Omental fat pad (tissue), 4 donors: ENCODE measurements at places on chromosomes 16 and 17.

DNA sequence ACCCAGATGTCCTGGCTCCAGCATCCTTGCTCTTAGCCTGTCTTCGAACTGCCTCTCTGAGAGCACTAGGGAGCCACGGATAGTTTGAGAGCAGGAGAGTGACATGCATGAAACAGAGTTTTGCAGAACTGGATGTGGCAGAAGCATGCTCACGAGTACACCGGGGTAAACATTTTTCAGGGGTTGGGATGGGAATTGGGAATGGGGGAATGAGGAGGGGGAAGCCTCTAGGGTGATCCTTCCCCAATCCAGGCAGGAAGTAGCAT is 34.2 kb upstream of the CIBAR2 start:
- no peak for DNase-seq

DNA sequence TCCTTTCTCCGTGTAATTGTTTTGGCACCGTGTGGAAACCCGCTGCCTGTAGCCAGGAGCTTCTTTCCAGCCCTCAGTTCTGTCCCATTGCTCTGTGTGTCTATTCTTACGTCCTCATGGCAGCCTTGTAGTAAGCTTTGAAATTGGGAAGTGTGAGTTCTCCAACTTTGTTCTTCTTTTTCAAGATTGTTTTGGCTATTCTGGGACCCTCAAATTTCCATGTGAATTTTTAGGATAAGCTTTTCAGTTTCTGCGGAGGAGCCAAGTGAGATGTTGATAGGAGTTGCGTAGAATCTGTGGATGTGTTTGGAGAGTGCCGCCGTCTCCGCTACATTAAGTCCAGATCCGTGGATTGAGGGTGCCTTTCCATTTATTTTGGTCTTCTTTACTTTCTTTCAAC is 15.2 kb downstream of the CHMP6 start:
- DNase-seq = no peak

DNA sequence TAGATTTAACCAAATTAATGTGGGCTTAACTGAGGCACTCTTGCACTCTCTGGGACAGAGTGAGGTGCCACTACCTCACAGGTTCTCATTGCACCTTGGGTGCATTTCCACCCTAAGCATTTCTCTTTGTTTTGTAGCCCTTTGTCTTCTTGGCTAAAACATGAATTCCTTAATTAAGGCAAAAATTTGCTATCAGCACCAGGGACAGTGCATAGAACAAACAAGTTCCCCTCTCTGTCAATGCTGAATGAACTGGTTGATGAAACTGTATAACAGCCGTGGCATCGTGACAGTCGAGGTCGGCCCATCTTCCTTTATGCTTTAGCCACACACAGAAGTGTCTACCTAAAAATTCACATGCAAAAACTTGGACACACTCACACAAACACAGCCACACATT is 74.8 kb downstream of the HS3ST2 start:
- no peak for DNase-seq

- no peak for DNase-seq
Observed at GRCh38 chr16:65917466-65917865, 449.0 kb upstream of the CDH5 start.

DNA sequence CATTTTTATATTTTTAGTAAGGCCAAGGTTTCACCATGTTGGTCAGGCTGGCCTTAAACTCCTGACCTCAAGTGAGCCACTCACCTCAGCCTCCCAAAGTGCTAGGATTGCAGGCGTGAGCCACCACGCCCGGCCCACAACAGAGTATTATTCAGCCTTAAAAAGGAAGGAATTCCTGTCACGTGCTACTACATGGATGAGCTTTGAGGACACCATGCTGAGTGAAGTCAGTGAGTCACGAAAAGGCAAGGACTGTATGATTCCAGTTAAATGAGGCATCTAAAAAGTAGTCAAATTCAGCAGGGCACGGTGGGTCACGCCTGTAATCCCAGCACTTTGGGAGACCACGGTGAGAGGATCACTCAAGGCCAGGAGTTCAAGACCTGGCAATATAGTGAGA is 9.7 kb downstream of the CSF3 start:
- DNase-seq = no peak
